ENCODE measurements at places on chromosomes 12 and 14. TPM values are rescaled to one million over a fixed set of nuclear protein-coding genes. Genes with fewer than 3 reads are reported as not detected.

AVPR1A gene
- under 0.01 TPM for total RNA-seq

MANSC4 gene
- total RNA-seq, result not detected

CAPZA3 gene
- 0.14 TPM for total RNA-seq

RDH16 gene
- total RNA-seq, result 0.14 TPM

DAAM1 gene
- total RNA-seq, result 12.6 TPM

RTN1 gene
- total RNA-seq, result 1.6 TPM

NRIP2 gene
- total RNA-seq, result not detected

SRRM4 gene
- under 0.01 TPM for total RNA-seq

PTPRR gene
- total RNA-seq, result 0.09 TPM

WNT1 gene
- not detected for total RNA-seq

CYP27B1 gene
- 0.14 TPM for total RNA-seq

KRT80 gene
- under 0.01 TPM for total RNA-seq

LRCOL1 gene
- total RNA-seq, result not detected

CMKLR1 gene
- 0.14 TPM for total RNA-seq

TMCC3 gene
- 0.71 TPM for total RNA-seq

Measured in smooth muscle cell of bladder (primary cell).